ENCODE measurements at places on chromosomes 4 and X. TPM values are rescaled to one million over a fixed set of nuclear protein-coding genes. Genes with fewer than 3 reads are reported as not detected.

Gene FAM241A
- total RNA-seq: 0.20 TPM

Gene TGIF2LX
- not detected for total RNA-seq

DNA sequence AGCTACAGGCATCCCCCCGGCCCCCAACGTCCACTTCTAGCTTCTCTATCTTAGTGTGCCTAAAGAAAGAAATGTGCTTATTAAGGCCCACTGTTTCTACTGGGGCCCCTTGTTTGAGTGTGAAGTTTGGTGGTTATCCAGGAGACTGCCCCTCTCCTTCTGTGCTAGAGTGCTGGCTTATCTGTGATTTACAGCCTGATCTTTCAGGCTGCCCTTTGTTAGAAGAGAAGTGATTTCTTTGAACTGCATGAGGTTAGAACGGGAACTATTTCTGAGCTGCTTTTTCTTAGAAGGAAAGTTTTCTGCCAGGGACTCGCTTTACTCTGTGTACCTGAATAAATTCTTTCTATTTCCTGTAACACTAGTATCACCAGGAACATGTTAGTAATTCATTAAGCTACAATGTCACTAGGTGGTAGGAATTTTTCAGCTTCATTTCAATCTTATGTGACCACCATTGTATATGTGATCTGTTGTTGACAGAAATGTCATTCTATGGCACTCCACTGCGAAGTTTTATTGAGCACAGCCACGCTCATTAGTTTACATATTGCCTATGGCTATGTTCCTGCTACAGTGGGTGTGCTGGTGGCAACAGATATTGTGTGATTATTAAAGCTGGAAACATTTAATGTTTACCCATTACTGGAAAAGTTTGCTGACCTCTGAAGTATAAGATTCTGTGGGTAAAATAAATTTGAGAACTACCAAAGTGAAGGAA lies 193.8 kb upstream of the CXorf51B start:
- no peak overlapping the region for H3K4me3 ChIP-seq
- H3K27me3 ChIP-seq: no peaks in the 10 kb centered on the region
- no peak for DNase-seq
- peaks cover 21% of the 10 kb centered on the region for H3K4me1 ChIP-seq
- peak overlapping the region; percentile 95 for H3K27ac ChIP-seq

GRCh38 chr4:71974681-71975080 lies 57.1 kb upstream of the NPFFR2 start:
- no peak for DNase-seq
- H3K4me3 ChIP-seq: no peak overlapping the region
- no peaks in the 10 kb centered on the region for H3K27me3 ChIP-seq
- H3K4me1 ChIP-seq: no peaks in the 10 kb centered on the region
- no peaks in the 10 kb centered on the region for H3K36me3 ChIP-seq
- H3K27ac ChIP-seq: no peak overlapping the region

GRCh38 chr4:105946771-105947170 lies 51.5 kb downstream of the NPNT start:
- no peaks in the 10 kb centered on the region for H3K27me3 ChIP-seq
- DNase-seq: no peak
- H3K36me3 ChIP-seq: peaks cover 20% of the 10 kb centered on the region

GRCh38 chr4:102778720-102779119 lies 18.0 kb upstream of the MANBA start:
- H3K36me3 ChIP-seq: no peaks in the 10 kb centered on the region
- no peak overlapping the region for H3K27ac ChIP-seq
- no peaks in the 10 kb centered on the region for H3K27me3 ChIP-seq
- H3K4me1 ChIP-seq: peaks cover 3% of the 10 kb centered on the region
- no peak overlapping the region for H3K4me3 ChIP-seq
- DNase-seq: no peak

- no peak for DNase-seq
- no peaks in the 10 kb centered on the region for H3K27me3 ChIP-seq
- peak overlapping the region; percentile 31 for H3K27ac ChIP-seq
Measured at GRCh38 chr4:53015681-53016080, 153.6 kb downstream of the RASL11B start.

DNA sequence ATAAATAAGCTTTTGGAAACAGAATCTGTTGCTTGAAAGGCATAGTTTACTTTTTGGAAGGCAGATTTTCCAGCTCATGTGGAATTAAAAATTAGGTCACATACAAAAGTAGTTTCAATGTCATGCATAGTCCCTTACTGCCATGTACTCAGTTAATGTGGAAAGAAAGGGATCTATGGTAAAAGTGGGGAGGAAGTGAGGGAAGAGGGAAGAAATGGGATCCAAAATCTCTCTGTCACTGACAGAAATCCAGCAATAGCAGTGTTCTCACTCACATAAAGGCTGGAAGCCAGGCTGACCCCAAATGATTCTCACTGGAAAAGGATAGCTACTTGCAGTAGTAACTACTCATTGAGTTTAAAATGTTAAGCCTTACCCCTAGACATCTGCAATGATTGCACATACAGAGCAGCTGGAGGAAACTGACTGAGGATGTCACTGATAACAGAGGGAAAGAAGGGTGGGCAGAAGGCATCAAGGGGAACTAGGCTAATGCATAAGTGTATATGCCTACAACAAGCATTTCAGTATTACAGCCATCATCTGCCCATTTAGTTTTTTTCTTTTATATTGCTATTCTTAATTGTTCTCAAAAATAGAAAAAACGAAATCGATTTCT lies 445.6 kb downstream of the FAT4 start:
- no peak overlapping the region for H3K27ac ChIP-seq
- peaks cover 13% of the 10 kb centered on the region for H3K27me3 ChIP-seq
- no peaks in the 10 kb centered on the region for H3K36me3 ChIP-seq
- DNase-seq: no peak
- H3K4me3 ChIP-seq: no peak overlapping the region
- peaks cover 5% of the 10 kb centered on the region for H3K4me1 ChIP-seq

GRCh38 chr4:5969336-5969735 lies 48.9 kb downstream of the C4orf50 start:
- no peak for DNase-seq
- H3K36me3 ChIP-seq: no peaks in the 10 kb centered on the region
- peaks cover 36% of the 10 kb centered on the region for H3K27me3 ChIP-seq
- no peaks in the 10 kb centered on the region for H3K4me1 ChIP-seq

DNA sequence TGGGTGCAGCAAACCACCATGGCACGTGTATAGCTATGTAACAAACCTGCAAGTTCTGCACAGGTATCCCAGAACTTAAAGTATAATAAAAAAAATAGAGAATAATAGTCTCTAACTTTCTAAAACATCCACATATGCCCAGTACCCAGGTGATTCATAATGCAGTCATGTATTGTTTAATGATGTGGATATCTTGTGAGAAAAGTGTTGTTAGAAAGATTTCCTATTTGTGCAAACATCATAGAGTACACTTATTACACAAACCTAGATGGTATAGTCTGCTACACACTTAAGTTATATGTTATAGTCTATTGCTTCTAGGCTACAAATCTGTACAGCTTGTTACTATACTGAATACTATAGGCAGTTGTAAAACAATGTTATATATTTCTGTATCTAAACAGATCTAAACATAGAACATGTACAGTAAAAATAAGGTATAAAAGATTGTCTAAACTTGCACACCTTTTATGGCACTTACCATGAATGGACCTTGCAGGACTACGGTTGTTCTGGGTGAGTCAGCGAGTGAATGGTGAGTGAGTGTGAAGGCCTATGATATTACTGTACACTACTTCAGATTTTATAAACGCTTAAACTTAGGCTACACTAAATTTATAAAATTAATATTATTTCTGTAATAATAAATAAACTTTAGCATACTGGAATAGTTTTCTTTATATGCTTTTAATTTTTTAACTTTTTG lies 232.2 kb upstream of the SLIT2 start:
- H3K27ac ChIP-seq: no peak overlapping the region
- DNase-seq: no peak
- H3K36me3 ChIP-seq: peaks cover 3% of the 10 kb centered on the region
- peaks cover 18% of the 10 kb centered on the region for H3K4me1 ChIP-seq

GRCh38 chrX:119784747-119785446 lies 6.5 kb downstream of the RPL39 start:
- H3K27ac ChIP-seq: no peak overlapping the region
- peaks cover 19% of the 10 kb centered on the region for H3K36me3 ChIP-seq
- H3K27me3 ChIP-seq: no peaks in the 10 kb centered on the region
- no peak for DNase-seq
- peaks cover 14% of the 10 kb centered on the region for H3K4me1 ChIP-seq
- no peak overlapping the region for H3K4me3 ChIP-seq

DNA sequence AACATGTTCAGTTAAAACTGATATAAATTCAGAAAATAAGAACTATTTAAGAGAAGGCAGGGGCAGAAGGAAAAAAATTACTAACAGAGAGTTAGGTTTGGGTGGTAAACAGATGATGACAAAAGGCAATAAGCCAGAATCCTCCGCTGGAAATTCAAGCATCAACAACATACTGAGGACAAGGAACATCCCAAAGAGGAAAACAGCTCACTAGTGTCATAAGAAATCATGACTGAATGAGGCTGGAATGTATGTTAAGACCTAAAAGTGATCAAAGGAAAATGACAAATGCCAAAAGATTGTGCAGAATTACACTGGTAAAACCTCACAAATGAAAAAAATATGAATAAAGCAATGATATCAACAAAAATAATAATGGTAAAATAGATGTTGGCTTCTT lies 88.4 kb downstream of the WDFY3 start:
- peaks cover 22% of the 10 kb centered on the region for H3K36me3 ChIP-seq
- H3K4me1 ChIP-seq: peaks cover 21% of the 10 kb centered on the region
- no peak overlapping the region for H3K4me3 ChIP-seq
- peak overlapping the region; percentile 31 for H3K27ac ChIP-seq
- H3K27me3 ChIP-seq: no peaks in the 10 kb centered on the region

DNA sequence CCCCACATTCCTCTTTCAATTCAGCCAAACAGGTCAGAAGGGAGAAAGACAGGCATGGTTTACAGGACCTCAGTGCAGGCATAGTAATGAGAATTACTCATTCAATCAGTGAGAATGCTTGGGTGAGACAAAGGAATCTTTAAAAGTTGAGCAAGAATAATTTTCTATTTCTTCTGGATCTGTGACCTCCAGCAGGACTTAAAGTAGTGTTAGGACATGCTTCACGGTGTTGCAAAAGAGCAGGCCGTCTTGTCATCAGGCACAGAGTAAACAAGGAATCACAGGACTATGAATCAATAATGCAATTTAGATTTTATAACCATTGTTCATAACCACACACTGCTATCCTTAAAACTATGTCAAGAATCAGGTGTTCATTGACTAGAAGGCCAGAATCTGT lies 130.6 kb upstream of the GLRA2 start:
- no peaks in the 10 kb centered on the region for H3K36me3 ChIP-seq
- H3K4me1 ChIP-seq: peaks cover 10% of the 10 kb centered on the region
- no peak for DNase-seq
- H3K4me3 ChIP-seq: no peak overlapping the region

GRCh38 chrX:54920610-54921426 lies at the start of gene TRO:
TSS of gene TRO (plus strand) at chrX:54920824. CDS start at chrX:54922247, 1,423 bp downstream.
- DNase-seq: peak; percentile 53
- peak within 1 kb of the TSS; percentile 90 for H3K27ac ChIP-seq
- H3K36me3 ChIP-seq: peaks cover 12% of the 10 kb centered on the region
- H3K4me3 ChIP-seq: peak within 1 kb of the TSS; percentile 91
- no peaks in the 10 kb centered on the region for H3K27me3 ChIP-seq

DNA sequence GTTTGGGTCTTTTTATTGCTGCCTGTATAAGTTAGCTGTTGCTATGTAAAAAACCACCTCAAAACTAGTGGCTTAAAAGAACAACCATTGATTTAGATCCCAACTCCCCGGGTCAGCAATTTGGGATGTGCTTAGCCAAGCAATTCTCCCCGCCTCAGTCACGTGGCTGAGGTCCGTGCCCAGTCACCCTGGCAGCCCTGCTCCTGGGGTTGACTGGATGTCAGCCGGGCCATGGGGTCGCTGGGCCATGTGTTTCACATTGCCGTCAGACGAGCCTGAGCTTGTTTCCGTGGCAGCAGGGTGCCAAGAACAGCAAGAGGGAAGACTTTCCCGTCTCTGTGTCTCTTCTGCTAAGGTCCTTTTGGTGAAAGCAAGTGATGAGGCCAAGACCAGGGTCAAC lies 345.7 kb upstream of the FAT1 start:
- no peak for DNase-seq
- peaks cover 3% of the 10 kb centered on the region for H3K4me1 ChIP-seq
- H3K27me3 ChIP-seq: peaks cover 14% of the 10 kb centered on the region
- no peak overlapping the region for H3K27ac ChIP-seq
- H3K4me3 ChIP-seq: no peak overlapping the region

GRCh38 chr4:119179011-119179410 lies 33.5 kb upstream of the USP53 start:
- no peak overlapping the region for H3K27ac ChIP-seq
- no peak overlapping the region for H3K4me3 ChIP-seq
- no peaks in the 10 kb centered on the region for H3K27me3 ChIP-seq
- H3K4me1 ChIP-seq: no peaks in the 10 kb centered on the region

DNA sequence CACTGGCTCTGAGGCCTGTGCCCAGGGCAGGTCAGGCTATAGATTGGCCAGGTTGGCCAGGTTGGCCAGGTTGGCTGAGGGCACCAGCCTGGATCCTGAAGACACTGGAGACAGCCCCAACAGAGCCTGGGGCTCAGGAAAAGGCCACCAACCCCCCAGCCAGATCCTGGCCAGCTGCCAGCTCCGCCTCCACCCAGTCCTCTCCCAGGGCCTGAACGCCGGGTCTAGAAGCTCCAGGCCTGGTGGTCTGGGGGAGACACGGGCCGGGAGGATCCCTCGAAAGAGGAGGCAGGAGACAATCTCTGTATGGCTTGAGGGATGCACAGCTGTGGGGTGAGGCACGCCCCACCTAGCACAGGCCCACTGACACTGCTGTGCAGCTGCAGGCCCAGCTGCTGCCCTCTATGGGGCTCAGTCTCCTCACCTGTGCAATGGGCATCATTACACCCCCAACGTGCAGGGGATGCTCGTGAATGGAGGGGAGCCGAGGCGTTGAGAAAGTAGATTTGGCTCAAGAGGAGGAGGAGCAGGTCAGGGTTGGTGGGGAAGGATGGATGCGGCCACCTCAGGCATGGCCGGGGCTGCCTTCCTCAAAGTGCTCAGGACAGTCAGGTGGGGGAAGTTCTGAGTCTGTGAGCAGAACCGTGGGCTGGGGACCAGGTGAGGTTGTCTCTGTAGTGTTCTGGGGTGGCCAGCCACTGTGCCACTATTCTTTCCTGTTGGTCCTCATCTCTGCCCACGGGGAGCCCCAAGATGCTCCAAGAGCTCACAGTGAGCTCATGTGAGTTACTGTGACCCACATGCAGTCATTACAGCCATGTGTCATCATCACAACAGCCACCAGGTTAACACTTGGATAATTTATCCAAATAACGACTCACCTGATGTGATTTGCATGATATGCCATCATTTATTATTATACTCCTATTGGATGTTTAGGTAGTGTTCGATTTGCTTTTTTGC lies 10.8 kb upstream of the GAGE10 start:
- H3K27ac ChIP-seq: no peak overlapping the region
- peaks cover 3% of the 10 kb centered on the region for H3K4me1 ChIP-seq
- H3K36me3 ChIP-seq: peaks cover 2% of the 10 kb centered on the region
- DNase-seq: no peak
- H3K4me3 ChIP-seq: no peak overlapping the region
